ENCODE measurements at places on chromosomes 5 and 9.

DNA sequence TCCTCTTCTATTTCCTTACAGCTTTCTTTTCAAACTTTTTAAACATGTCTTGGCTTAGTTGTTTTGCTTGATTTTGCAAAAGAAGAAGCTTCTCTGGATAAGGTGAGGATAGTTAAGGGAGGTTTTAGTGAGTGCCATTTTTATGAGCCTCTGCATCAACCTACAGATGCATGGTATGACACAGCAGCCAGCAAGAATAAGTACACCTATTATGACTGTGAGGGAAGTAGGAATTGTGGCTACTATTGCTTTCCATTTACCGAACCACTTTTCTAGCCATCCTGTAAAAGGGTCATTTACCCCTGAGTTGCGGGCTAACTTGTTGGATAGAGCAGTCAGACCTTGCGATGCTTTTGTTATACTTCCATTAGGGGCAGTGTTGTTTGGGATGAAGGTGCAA is 7.0 kb upstream of the TUT7 start:
- DNase-seq, result no peak

GRCh38 chr5:101390151-101390908 is 487.2 kb upstream of the ST8SIA4 start:
- DNase-seq, result peak; percentile 23

GRCh38 chr9:5579881-5580280 is 49.0 kb upstream of the RIC1 start:
- no peak for DNase-seq

DNA sequence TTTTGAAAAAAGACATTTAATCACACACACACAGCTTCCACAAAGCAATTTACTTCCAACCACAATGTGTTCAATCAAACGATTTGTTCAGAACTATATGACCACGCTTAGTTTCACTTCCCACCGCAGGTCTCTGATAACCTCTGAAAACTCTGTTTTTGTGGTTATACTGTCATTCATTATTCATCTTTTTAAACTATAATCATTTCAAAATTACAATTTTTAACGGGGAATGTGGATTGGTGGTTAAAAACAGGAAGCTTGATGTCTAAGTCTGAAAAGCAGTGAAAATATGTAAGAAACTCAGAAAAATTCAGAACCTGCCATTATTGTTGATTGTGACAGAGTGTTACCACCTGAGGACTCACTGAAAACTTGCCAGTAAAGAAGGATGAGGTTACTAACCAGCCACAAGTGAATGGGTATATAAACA is 12.7 kb upstream of the TMEM174 start:
- no peak for DNase-seq

DNA sequence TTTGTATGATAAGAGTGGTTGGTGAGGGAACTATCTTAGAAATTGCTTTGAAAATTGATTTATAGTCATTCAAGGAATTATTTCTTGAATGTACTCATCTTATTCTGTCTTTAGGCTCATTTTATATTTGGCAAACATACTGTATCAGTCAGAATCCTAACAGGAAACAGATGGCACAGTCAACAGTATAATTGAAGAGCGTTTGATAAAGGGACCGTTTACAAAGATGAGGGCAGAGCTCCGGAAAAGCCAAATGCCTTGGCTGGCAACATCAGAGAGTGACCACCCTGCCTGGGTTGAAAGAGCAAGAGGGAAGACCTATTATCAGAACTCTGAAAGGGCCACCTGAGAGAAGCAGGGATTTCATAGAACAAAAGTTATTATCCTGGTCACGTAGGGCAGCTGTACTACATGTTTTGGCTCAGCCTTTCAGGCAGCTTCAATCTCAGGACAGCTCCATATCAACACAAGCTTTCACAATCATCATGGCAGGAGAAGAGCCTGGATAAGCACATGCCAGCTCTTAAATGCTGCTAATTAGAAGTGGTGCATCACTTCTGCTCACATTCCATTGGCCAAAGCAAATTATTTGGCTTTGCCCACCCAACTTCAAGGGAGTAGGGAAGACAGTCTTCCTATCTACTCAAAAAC is 47.2 kb upstream of the ARL15 start:
- no peak for DNase-seq

- DNase-seq, result no peak
Observed at GRCh38 chr5:147685993-147686392, 96.5 kb downstream of the JAKMIP2 start.

- no peak for DNase-seq
Observed at GRCh38 chr5:90549729-90550275, 8.8 kb upstream of the ADGRV1 start.
